ENCODE measurements at places on chromosomes 3 and 15. TPM values are rescaled to one million over a fixed set of nuclear protein-coding genes. Genes with fewer than 3 reads are reported as not detected.

CHRFAM7A gene
- total RNA-seq: 1.4 TPM

PEX11A gene
- 10.7 TPM for total RNA-seq

EPB42 gene
- 10.4 TPM for total RNA-seq

GABRR3 gene
- total RNA-seq: not detected

GOLGA8M gene
- 3.4 TPM for total RNA-seq

TLE3 gene
- total RNA-seq: 62.5 TPM
